ELF-1 (cell line): ENCODE measurements at places on chromosomes 12 and 14.

DNA sequence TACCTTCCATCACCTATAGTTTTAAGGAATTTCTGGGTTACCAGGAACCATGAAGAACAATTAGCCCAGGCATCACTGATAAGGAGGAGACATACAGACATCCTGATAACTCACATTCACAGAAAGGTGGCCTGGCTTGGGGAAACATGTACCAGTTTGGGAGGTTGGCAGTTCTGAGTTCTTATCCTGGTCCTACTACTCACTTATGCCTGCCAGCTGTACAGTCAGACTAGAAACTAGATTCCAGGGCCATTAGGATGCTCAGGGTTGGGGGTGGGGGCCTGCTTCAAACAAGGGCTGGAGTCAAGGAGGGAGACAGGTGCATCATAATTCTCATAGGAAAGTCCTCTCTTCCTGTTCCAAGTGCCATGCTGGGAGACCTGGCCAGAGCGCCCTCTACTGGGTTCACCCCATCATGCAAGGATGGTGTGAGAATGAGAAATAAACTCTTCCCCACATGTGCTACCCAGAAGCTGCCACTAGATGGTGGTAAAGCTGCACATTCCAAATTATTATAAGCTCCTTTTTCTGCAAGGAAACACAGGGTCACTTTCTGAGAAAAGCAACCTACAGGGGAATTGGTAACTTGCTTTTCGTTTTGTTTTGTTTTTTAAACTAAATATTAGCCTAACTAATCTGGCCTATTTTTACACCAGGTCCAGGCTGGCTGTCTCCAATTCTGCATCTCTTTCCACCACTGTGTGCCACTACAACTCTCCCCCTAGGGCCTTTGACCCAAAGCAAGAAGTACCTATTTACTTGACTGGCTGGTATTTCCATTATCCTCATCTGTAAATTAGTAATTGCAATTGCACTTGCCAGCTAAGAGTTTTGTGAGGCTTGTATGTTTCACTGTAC is 14.5 kb downstream of the OAS2 start:
- DNase-seq = peak; percentile 78

DNA sequence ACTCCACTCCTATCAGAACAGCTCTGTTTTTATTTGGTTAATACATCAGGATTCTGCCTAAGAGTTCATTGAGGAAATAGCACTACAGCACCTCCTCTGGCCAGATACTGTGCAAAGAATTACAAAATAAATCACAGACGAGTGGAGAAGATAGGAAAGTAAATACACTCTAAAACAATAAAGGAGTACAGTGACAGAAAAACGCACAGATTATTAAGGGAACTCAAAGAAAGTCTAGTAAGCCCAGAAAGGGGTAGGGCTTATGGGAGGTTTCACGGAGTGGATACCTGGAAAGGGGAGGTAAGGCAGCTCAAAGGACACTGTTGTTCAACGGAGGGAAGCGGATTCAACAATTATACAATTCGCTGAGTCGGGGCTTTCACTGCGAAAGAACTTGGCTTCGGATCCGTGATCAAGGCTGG is 5.5 kb downstream of the OR10AD1 start:
- no peak for DNase-seq

DNA sequence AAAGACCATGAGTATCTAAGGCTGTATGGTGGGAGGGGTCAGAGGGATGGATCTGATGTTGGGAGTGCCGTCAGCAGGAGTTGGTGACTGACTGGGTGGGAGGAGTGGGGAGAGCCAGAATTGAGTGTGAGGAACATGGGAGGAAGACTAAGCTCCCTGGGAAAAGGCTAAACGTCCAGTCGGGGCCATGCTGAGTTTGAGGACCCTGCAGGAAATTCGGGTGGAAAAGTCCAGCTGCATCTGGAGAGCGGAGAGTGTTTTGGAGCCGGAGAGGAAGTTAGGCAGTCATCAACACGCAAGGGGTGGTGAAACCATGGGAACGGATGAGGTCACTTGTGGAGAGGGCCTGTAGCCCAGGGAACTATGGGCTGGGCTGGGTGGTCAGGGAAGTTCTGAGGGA is 60.9 kb downstream of the ELK3 start:
- no peak for DNase-seq

- no peak for DNase-seq
These were observed 31.9 kb downstream of the ETNK1 start for GRCh38 chr12:22656831-22657230.

DNA sequence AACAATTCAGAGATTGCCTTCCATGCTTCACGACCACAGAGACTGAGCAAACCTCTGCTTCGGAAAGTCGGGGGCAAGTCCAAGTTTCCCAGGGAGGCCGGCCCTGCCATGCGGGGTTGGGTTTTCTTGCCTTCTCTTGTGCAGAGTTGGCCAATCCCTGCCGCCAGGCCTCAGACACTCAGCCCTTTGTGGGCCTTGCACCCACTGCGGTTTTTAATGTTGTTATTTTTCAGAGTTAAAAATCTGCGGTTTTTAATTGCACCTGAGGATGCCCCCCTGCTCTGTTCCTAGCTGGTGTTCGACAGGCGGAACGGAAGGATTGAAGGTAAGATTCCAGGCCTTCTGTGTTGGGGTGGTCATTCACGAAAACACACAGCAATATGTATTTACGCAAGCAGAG is 108.7 kb downstream of the CALM1 start:
- no peak for DNase-seq

DNA sequence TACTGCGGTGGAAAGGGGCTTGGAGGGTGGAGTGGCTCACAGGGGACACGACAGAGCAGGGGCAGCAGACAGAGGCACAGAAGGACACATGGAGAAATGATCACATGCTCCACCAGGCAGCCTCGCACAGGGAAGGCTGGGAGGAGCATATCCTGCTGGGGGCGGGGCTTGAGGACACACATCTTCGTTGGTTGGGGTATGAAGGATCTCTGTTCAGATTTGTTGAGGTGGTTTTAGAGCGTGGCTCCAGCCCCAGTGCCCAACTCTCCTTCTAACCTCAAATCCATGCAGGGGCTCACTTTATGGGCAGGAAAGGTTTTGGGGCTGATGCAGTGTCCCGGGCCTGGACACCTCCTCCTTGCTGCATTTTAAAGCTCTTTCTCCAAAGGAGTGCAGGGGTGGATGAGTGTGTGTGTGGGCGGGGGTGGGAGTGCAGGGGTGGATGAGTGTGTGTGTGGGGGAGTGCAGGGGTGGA is 733 bp upstream of the P3H3 start:
- DNase-seq = peak; percentile 86

- DNase-seq = peak; percentile 64
These were observed at the start of gene MFAP5 for GRCh38 chr12:8662593-8662992. Gene MFAP5, minus strand, starts transcription at chr12:8662826. Its CDS starts 722 bp downstream, at chr12:8662104.

GRCh38 chr12:111573476-111573875 is 25.6 kb downstream of the ATXN2 start:
- DNase-seq = no peak

DNA sequence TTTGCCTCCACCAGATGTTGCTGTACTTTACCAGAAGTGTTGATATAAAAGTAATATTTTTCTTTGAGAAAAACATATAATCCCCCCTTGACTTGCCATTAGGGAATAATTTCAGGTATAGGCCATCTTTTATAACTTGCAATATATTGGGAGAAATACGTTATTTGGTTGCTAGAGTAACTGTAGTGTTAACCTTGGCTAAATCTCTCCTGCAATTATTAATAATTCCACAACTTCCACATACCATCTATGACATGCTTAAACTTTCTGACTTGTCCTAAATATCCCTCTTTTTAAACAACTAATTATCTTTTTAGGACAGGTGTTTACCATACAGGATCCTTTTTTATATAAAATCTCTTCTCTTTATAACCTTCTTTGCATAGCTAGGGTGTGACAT is 1048.2 kb downstream of the SLC16A7 start:
- no peak for DNase-seq

- DNase-seq = no peak
These were observed 3.0 kb downstream of the SELPLG start for GRCh38 chr12:108630481-108631207.

- DNase-seq = no peak
These were observed 606.9 kb downstream of the FSCB start for GRCh38 chr14:43900173-43900655.

GRCh38 chr12:104357421-104357952 is 53.9 kb downstream of the EID3 start:
- DNase-seq = no peak

- DNase-seq = peak; percentile 23
These were observed 3.4 kb downstream of the HSD17B6 start for GRCh38 chr12:56766535-56766934.

DNA sequence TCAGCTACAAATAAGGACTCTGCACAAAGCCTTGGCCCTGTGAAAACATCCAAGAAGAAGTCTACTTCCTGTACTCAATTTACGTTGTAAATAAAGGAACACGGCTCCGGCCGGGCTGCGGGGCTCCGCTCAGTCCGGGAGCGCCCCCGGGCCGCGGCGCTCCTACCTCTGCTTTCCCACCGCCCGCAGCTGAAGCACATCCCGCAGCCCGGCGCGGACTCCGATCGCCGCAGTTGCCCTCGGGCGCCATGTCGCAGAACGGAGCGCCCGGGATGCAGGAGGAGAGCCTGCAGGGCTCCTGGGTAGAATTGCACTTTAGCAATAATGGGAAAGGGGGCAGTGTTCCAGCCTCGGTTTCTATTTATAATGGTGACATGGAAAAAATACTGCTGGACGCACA is 502.3 kb upstream of the FOXG1 start:
- DNase-seq = peak; percentile 81

DNA sequence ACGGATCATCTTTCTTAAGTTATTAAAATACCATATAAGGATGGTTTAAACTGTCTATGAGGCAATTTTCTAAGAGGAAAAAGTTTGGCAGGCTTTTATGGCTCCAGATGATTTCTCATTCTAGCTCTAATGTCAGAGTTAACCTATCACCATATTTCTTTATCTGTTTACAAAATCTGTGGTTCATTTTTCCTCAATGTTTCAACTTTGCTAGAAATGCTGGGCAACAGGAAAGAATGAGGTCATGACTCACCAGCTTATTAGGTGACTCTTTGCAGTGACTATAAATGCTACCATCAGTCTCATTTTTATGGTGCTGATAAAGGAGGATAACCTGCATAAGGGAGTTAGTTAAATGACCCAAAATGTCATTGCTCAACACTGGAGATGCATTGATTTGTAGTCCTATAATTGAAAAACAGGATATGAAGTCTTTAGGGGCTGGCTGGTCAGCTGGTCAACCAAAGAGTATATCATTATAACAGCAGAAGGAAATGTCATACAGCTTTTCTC is 45.3 kb upstream of the RAP1B start:
- DNase-seq = no peak

DNA sequence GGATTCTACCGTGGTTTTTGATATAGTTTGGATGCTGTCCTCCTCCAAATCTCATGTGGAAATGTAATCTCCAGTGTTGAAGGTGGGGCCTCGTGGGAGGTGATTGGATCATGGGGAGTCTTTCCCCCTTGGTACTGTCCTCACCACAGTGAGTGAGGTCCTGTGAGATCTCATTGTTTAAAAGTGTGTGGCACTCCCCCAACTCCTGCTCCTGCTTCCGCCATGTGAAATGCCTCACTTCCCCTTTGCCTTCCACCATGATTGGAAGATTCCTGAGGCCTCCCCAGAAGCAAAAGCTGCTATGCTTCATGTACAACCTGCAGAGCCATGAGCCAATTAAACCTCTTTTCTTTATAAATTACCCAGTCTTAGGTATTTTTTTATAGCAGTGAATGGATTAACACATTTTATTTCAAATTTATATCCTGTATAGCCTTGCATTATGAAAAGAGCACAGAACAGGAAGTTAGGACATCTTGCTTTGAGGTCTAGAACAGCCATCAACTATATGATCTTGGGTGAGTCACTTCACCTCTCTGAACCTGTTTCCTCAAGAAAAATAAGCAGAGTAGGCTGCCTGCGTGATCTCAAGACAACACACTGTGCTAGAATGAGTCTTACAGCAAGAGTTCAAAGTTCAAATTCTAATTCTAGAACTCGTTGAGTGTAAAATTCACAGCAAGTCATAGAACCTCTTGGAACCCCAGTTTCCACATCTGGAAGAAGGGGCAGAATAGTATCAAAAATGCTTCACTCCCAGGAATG is 160.9 kb upstream of the EEA1 start:
- no peak for DNase-seq

DNA sequence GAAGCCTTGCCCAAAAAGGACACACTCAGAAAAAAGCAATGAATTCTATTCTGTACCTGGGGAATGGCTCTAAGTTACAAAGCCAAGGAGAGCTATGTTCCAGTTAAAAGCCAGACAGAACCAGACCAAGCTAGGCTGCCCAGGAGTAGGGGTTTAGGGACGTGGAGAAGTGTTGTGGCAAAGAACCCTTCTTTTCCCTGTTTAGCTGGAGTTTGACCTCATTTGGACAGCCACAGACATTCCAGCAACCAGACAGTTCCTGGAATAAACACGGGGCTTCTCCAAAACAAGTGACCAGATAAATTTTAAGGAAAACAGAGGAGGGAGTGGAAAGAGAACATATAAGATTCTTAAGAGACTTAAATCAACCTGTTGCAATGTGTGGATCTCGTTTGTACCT is 62.3 kb downstream of the GCH1 start:
- DNase-seq = no peak

DNA sequence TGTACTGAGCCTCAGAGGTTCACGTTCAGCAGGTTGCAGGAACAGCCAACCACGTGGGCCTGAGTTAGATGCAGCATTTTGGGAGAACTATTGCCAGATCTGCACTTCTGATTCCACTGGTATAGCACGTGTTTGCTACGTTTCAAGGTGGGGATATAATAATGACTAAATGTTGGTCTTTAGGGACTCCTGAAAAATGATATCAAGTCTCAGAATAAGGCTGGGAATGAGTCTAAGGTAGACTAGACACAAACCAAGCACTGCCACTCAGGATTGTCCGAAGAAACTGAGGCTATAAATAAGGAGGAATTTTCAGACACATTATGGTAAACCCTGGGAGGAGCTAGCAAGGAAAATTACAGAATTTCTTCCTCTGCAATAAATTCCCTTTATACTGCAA is 98.1 kb downstream of the ESR2 start:
- DNase-seq = no peak

GRCh38 chr12:113500782-113501311 is 29.2 kb upstream of the LHX5 start:
- peak; percentile 43 for DNase-seq

DNA sequence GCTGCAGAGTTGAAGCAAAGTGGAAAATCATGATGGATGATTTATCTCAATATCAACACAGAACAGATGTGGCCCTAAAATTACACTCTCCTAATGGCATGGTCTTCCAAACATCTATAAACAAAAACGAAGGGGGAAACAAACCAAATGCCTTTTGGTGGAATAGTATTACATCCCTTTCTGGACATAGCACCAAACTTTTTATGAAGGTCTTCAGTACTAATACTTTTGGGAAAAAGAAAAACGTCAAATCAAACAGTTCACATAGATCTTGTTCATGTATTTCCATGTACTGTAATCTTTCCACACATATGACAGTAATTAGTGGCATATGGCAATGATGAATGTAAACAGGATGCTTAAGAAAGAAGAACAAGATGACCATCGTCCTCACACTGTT is 22.9 kb upstream of the ANAPC7 start:
- DNase-seq = no peak

DNA sequence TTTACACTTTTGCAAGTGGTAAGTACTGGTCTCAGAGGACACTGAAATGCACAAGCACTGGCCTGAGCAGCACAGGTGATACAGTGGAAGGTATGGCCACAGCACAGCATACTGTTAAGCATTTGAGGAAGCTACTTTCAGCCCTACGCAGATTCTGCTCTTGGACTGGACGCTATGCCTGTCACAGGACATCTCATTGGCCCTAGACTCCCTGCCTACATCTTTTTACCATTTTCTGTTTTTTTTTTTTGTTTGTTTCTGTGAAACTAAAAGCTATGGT is 144.2 kb upstream of the ABCD2 start:
- DNase-seq = peak; percentile 14
